ENCODE measurements at places on chromosomes 2 and 18.
A peak's percentile ranks its signal among the peaks of the same experiment; 100 is the strongest.

DNA sequence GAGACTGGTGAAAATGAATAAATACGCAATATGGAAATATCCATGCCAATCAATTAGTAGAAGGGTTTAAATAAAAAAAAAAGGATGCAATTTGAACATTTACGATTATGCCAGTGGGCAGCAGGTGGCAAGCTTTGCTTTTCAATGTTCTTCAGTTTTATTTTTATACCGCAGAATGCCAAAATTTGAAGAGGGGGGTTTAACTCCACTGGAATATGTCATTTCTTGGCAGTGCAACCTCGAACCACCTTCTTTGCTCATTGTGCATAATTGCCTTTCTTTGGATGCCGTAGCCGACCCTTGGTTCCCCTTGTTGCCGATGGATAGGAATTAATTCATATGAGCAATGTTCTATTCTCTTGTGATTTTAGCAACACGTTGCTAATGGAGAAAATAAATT lies 88.0 kb downstream of the LTBP1 start:
- DNase-seq: no peak

DNA sequence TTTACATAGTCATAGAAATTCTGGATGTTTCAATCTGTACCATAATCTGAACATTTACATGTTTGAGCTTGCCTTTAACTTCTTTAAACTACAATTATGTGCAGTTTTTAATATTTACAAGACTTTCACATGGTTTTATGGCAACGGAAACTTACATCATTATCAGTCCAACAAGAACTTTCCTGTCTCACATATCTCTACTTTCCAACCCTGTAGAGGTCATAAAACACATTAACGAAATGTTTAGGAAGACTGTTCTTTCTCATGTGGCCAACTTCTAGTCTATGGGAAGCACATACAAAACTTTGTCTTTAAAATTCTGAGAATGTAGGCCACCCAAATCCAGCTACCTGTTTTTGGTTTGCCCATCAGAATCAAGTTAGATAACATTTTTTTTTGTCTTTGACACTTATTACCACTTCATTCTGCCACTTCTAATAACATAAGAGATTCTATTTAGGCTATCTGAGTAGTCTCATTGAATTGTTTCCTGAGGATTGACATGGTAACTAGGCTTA lies 693.2 kb downstream of the KCNJ3 start:
- no peak for DNase-seq

DNA sequence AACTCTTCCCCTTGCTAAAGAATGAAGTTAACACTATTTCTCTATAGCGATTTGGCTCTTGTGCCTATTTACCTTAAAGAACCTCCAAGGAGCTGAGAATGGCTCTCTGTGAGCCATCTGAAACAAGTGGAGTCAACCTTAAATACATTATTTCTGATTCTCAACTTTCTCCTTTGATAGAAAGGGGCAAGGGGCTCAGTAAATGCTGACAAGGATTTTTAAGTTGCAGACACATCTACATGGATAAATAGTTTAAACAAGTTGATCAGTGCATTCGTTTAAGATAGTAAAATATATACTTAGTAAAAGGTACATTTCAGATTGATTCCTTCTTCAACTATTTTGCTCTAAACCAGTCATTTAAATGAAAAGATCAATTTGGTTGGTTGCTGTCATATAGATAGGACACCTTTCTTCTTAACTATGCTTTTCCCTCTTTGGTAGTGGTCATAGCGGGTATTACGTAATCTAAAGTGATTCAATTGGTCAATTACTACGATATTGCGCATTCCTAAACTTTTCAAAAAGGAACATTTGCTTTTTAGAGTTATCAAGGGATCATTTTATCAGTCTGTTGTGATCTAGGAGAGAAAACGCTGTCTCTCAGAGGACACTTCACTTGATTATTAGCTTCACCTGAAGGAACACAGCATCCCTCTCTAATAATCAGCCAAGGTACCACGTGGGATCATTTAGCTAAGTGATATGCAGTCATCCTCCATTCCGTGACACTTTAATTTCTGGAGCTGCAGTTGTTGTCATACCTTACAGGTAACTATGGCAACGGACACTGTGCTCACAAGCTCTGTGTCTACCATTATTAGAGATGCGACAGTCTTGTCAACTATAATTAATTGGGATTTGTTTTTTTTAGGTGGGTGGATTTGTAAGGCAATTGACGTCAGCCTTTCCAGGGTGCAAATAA lies 50.9 kb upstream of the KCNE4 start:
- DNase-seq: no peak

- no peak for DNase-seq
These were observed 11.3 kb upstream of the GBX2 start for GRCh38 chr2:236179236-236180075.

DNA sequence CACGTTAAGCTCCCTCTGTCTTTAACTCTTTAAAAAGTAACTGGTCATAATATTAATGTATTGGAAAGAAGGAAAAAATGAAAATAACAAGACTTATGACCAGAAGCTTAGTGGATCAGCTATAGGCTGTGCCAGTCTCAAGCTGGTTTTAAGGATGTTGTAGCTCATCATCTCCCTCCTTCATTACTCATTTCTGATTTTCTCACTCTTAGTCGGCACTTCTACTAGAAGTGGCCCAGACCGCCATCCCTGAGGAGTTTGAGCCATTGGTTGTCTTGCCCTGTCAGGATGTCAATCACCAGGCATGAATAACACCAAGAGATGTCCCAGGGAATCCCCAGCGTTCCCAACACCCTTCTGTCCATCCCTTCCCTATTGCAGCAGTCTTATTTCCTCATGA lies 151.5 kb downstream of the ASXL3 start:
- no peak for DNase-seq

DNA sequence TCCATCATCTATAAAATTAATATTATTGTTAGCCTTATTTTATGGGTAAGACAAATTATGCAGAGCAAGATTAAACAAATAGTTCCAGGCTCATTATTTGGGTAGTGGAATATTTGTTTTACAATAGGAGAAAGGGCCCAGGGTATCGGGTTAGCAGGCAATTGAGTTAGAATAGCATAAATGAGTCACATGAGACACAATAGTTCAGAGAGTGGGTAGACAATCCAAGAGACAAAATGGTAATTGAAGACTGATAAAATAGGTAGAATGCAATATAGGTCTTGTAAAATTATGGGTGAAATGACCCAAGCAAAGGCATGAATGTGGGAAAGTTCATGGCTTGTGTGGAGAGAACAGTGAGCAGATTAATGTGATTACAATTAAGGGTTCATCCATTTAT lies 790.9 kb upstream of the GCFC2 start:
- no peak for DNase-seq

- no peak for DNase-seq
These were observed 360.9 kb downstream of the TDRD15 start for GRCh38 chr2:21484643-21485042.

GRCh38 chr2:143939626-143940330 lies 580.1 kb downstream of the ZEB2 start:
- no peak for DNase-seq

DNA sequence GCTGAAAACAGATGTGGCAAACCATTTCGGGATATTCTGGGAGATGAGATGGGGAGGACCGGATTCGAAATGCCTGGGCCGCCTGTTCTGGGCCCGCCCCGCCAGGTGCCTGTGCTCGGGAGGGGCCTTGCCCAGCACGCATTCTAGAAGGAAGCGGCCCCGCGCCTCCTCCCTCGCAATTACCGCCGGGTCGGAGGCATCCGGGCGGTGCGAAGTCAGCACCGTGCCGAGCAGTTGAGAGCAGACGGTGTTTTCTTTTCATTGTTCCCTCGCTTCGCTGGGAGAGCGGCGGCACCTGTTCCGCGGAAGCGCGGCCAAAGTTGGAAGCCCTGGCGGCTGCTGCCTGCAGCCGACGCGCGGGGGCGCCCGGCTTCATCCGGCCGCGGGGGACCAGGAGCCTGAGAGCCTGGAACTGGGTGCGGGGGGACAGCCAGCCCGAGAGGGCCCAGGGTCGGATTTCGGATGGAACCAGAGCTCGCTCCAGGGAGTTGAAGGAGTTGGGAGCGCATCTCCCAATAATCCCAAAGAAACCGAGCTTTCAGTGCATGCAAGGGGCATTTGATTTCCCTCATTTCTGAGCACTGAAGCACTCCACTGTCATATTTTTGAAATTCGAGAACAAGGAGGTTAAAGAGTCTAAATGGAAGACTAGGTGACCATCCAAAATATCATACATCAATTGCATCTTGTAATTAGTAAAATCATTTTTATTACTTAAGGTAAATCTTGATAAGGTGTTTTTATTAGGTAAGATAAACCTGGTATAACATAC lies 241.8 kb upstream of the RAB12 start:
- peak; percentile 57 for DNase-seq

DNA sequence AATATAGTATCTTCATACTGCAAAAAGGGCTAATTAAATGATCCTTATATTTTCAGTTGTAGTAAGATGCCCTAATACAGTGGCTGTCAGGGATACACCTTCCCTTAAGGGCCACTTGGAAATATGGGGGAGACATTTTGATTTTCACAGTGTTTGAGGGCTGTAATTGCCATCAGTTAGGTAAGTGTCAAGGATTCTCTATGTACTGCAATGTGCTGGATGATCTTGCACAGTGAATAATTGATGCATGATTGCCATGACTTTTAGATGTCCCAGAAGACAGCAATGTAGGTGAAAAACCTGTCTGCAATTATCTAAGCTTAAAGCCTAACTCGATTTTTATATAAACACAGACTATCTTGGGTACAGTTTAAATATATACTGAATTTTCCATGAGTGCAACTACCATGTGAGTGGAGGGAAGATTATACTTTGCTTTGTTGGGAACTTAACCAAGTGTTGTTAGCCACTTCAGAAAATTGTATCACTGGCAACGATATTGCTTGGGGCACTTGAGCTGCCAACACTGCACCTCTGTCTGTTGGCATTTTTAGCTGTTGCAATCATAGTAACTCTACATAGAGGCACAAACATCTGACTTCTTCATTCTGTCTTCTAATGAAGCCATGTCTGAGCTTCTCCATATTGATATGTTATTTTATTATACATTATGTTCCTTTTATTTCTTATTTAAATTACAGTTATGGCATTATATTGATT lies 45.2 kb downstream of the MAIP1 start:
- DNase-seq: no peak

- peak; percentile 74 for DNase-seq
These were observed 634 bp downstream of the CREB1 start for GRCh38 chr2:207530160-207531031.

DNA sequence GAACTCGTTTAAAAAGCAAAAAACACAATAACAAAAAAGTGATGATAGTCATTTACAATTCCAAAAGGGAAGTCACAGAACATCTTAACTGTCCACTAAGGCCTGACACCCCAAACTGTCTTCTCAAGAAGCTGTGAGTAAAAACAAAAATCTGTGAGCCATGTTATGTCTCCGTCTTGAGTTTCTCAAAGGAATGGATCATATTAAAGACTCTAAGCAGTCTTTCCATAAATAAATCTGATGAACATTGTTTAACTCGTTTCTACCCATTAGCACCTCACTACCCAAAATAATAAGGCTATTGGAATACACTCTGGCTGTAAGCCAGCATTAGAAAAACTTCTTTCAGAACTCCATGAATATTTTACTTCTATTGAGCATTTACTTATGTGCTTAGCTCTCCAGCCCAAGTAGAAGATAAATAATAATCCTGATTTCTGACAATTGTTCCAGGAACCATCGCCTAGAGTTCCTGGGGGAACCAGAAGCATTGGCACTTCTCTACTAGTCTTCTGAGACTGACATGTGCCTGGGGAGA lies 396.0 kb downstream of the STK39 start:
- DNase-seq: no peak

DNA sequence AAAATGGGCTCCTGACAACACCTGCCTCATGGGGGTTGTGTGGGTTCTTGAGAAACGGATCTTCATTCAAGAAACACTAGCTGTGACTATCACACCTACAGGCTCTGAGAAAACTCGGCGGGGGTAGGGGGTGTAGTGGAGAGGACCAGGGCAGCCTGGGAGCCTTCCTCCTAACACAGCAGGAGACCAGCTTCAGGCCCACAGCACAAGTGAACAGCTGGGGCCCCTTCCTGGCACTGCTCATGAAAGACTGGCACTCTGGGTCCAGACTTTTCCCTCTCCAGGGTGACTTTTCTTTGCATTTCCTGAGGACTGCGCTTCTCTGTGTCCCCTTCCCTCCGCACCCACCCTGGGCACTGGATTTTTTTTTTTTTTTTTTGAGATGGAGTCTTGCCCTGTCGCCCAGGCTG lies 7.2 kb upstream of the SEMA4C start:
- DNase-seq: no peak

DNA sequence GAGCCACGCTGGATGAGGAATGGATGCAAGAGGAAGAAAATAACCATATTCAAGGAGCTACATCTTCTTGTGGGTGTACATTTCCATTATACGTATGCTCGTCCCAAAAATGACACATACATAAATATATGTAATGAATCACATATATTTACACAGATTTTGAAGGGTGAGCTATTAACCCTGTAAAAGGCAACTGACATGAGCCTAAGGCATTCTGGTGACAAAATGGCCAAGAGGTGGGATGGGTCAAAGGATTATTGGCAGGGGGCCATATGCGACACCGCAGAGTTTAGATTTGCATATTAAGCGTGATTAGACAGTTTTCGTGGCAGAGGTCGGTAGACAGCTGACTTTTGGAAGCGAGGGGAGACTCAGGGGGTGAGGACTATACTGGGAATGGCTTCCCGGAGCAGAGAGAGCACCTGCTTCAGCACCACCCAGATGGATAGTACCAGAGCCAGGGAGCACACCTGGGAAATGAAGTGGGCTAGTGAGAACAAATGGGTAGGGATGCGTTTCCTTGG lies 431 bp upstream of the CNRIP1 start:
- DNase-seq: no peak

- no peak for DNase-seq
These were observed 6.4 kb downstream of the DPYSL5 start for GRCh38 chr2:26854283-26854827.

GRCh38 chr18:77495982-77496690 lies 246.5 kb downstream of the GALR1 start:
- DNase-seq: no peak

GRCh38 chr2:194725169-194725568 lies 931.9 kb upstream of the SLC39A10 start:
- no peak for DNase-seq

- no peak for DNase-seq
These were observed 506.7 kb downstream of the CMPK2 start for GRCh38 chr2:6358985-6359384.

DNA sequence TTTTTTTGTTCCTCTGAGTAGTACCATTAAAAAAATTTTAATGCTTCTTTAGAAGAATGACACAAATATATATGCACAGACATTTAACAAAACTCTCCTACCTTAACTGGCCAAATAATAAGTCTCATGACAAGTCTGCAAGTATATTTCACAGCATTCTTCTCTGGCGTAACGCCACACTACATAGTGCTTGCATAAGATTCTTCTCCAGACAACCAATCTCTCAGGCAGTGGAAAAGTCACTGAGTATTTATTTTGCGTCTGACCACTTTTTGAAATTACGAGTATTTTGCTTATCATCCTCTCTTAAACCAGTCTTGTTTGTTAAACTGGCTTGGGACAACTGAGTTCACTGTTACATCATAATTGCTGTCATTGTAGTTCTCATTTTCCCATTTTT lies 749.2 kb downstream of the ADCYAP1 start:
- DNase-seq: no peak
